CD14-positive monocyte (primary cell): ENCODE measurements at places on chromosomes 6 and 20. TPM values are rescaled to one million over a fixed set of nuclear protein-coding genes. Genes with fewer than 3 reads are reported as not detected.

SLC35D3 gene
- not detected in 2 replicates for polyA plus RNA-seq

NRN1 gene
- polyA plus RNA-seq = not detected

HRH3 gene
- not detected in 2 replicates for polyA plus RNA-seq

PSORS1C1 gene
- polyA plus RNA-seq = not detected

DNA sequence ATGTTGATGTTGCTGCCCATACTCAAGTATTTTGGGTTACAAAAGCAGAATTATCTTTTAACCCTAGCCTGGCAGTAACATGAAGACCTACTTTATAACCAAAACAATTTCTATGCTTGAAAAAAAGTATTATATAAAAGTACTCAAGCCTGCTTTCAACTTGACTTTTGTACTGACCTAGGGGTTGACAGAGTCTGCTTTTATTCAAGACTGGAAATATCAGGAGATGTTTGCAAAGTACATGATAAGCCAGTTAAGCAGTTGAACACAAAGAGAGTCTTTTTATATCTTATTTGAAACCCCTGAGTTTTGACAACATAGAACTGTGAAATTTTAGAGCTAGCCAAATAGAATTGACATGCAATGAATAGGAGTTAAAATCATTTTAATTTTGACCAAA lies 159.8 kb downstream of the KCNQ5 start:
- H3K27ac ChIP-seq = no peak overlapping the region
- H3K36me3 ChIP-seq = no peaks in the 10 kb centered on the region
- no peaks in the 10 kb centered on the region for H3K27me3 ChIP-seq
- H3K4me3 ChIP-seq = no peak overlapping the region
- no peak for DNase-seq
- no peaks in the 10 kb centered on the region for H3K4me1 ChIP-seq

- DNase-seq = no peak
- H3K27me3 ChIP-seq = no peaks in the 10 kb centered on the region
- no peaks in the 10 kb centered on the region for H3K36me3 ChIP-seq
- no peaks in the 10 kb centered on the region for H3K4me1 ChIP-seq
- H3K4me3 ChIP-seq = no peak overlapping the region
Measured at GRCh38 chr6:150448221-150448620, 79.4 kb downstream of the IYD start.

- H3K36me3 ChIP-seq = no peaks in the 10 kb centered on the region
- no peak overlapping the region for H3K4me3 ChIP-seq
- no peaks in the 10 kb centered on the region for H3K27me3 ChIP-seq
Measured at GRCh38 chr6:122012578-122012977, 386.9 kb upstream of the HSF2 start.

- DNase-seq = peak; percentile 34
- H3K27me3 ChIP-seq = peaks cover 3% of the 10 kb centered on the region
- peaks cover 4% of the 10 kb centered on the region for H3K36me3 ChIP-seq
- peaks cover 49% of the 10 kb centered on the region for H3K4me1 ChIP-seq
Measured at GRCh38 chr6:33431880-33432541, 12.1 kb downstream of the SYNGAP1 start.

DNA sequence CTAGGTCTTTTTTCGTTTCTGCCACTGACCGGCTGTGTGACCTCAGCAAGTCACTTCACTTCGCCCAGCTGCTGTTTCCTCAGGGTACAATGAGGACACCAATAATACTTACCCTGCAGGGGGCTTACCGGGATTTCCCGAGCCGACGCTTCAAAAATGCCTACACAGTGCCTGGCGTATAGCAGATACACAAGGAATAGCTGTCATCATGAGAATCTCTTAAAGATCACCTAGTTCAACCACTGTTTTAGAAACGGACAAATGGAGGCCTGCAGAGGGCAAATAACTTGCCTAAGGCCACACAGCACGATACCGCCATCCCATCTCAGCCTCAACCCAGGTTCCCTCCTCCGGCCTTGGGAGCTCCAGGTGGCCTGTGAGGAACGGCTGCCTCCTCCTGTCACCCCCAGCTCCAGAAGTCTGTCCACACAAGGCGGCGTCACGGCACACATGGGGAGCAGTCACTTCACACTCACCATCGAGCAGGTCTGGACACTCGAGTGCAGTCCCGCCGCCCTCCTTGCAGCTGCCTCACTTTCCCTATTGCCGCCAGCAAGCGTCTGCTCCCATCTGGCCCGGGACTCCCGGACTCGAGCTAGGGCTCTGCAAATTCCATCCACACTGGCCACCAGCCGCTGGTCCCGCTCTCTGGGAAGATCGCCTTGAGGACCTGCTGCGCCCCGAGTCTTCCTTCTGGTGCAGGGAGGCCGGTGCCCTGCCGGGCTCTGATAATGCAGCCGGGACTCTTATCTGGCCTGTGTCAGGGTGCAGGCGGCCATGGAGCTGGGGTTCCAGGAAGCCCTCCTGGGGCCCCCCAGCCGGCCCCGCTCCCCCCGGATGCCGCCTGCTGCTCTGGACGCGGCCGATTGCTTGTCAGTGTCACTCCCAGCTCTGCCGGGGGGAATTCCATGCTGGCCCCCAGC lies at the start of gene RIPOR3:
RIPOR3 (minus strand) TSS at position 893 of the 923 bp plus-strand sequence; CDS start at position 479, 414 bp downstream.
- H3K4me3 ChIP-seq = no peak within 1 kb of the TSS
- DNase-seq = no peak
- H3K4me1 ChIP-seq = no peaks in the 10 kb centered on the region

DNA sequence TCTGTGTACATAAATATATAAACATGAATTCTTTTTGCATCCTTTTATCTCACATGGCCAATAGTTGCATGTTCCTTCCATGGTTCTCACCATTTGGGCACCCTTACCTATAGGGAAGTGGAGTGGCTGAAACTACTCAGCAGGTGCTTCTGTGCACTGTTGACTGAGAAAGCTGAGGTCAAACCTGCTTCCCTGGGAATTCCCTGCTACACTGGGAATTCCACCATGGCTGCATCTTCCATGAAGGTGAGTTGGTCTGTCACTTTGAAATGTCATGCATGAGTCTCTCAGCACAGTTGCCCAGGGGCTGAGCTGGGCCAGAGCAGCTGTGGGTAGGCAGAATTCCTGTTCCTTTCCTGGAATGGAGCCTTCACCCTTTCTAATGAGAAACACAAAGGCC lies 193.8 kb upstream of the PRSS16 start:
- H3K27me3 ChIP-seq = no peaks in the 10 kb centered on the region
- no peak for DNase-seq
- H3K4me3 ChIP-seq = no peak overlapping the region
- no peaks in the 10 kb centered on the region for H3K36me3 ChIP-seq
- no peak overlapping the region for H3K27ac ChIP-seq
- H3K4me1 ChIP-seq = no peaks in the 10 kb centered on the region

- no peaks in the 10 kb centered on the region for H3K36me3 ChIP-seq
- H3K27ac ChIP-seq = no peak overlapping the region
- no peaks in the 10 kb centered on the region for H3K27me3 ChIP-seq
- H3K4me1 ChIP-seq = peaks cover 59% of the 10 kb centered on the region
- no peak overlapping the region for H3K4me3 ChIP-seq
Measured at GRCh38 chr20:37359331-37359730, 13.4 kb downstream of the SRC start.
